ENCODE measurements at places on chromosomes 13 and 19.
A peak's percentile ranks its signal among the peaks of the same experiment; 100 is the strongest.

DNA sequence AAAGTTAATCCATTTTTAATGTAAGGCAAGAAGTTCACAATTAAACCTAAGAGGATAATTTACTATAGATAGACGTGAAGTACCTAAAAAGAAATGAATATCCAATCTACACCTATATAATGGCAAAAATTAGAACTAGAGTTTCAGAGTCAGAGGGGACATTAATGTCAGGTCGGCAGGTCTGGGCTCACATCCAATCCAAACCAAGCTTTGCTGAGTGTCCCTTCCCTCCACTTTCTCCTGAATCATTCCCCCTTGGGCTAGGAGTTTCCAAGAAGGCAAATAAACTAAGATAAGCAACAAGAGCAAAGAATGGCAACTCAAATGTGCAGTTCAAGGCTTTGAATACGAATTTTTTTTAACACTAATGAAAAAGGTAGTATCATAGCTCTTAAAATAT lies 2.9 kb downstream of the FLT3 start:
- no peak for DNase-seq

GRCh38 chr19:12660980-12661379 lies 5.6 kb downstream of the MAN2B1 start:
- DNase-seq, result no peak

GRCh38 chr13:104750377-104750776 lies 1684.2 kb upstream of the SLC10A2 start:
- no peak for DNase-seq

DNA sequence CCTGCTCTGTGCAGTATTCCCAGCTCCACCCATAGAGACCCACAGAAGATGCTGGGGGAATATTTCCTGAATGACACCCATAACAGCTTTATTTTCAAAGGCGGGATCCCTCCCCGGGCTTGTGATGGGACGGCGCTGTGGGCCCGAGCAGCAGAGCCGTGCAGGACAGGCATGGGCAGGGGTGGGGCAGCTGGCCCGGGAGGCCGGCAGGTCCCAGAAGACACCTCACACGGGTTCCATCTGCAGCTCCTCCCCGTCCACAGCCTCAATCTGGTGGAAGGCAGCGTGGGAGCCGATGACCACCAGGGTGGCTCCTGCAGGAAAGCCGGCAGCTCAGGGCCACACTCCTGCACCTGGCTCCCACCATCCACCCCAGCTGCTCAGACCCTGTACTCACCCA lies 2.5 kb downstream of the RABAC1 start:
- DNase-seq, result no peak

DNA sequence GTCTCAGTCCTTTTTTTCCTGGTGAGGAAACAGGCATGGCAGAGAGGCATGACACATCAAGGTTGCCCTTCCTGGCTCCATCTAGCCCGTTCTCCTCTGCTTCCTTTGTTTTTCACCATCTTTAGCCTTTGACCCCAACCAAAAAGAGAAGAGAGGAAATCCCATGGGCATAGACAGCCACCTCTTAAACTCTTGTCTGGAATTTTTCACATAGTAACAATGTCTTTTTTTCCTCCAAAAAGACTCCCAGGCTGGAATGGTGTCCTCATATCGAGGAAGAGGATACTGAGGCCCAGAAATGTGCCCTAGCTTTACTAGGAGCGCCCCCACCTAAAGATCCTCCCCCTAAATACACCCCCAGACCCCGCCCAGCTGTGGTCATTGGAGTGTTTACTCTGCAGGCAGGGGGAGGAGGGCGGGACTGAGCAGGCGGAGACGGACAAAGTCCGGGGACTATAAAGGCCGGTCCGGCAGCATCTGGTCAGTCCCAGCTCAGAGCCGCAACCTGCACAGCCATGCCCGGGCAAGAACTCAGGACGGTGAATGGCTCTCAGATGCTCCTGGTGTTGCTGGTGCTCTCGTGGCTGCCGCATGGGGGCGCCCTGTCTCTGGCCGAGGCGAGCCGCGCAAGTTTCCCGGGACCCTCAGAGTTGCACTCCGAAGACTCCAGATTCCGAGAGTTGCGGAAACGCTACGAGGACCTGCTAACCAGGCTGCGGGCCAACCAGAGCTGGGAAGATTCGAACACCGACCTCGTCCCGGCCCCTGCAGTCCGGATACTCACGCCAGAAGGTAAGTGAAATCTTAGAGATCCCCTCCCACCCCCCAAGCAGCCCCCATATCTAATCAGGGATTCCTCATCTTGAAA lies at the start of gene GDF15:
Gene GDF15 (plus strand): TSS at position 484 of the 868 bp plus-strand sequence. CDS start 32 bp downstream, at position 516.
- no peak for DNase-seq

DNA sequence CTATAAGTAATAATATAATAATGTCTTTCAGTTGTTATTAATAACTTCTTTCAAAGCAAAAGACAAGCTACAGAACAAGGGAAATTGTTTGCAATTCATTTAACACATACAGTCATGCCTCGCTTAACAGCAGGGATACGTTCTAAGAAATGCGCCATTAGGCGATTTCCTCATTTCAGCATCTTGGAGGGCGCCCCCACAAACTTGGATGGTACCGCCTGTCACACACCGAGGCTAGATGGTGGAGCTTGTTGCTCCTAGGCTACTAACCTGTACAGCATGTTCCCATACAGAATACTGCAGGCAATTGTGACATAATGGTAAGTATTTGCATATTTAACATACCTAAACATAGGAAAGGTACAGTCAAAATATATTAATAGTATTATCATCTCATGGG lies 8.2 kb upstream of the ANKRD10 start:
- peak; percentile 53 for DNase-seq

DNA sequence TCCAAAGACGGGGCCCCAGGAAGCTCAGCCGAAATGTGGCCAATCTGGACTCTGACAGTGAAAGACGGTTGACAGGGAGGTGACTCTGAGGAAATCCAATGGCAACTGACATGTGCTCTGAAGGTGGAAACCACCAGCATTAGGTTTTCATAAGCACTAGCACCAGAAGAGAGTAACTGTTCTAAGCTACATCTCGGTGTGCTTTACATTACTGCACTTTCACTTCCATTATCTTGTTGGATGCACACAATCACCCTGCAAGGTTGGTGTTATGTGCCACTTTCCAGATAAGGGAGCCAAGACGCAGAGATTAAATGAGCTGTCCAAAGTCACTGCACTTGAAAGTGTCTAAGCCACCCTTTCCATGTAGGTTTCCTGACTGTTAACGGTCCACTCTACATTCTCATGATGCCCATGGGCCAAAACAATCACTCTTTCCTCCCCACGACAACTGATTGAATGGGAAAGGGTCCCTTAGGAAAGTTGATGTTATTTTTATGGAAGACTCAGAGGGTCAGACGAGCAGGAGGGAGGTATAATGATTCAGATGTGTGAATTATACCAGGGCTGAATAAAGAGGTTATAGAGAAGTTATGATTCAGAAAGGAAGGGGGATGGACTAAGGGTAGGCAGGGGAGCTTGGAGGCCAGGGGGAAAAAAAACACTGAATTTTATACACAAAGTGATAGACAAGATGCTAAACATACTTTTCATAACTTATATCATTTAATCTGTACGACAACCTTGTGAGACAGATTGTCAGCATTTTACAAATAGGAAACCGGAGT lies 52.8 kb downstream of the RUBCNL start:
- DNase-seq, result no peak

- DNase-seq, result no peak
These were observed 12.7 kb upstream of the ANGPTL8 start for GRCh38 chr19:11226716-11227166.
